ENCODE measurements at places on chromosomes 12 and 14.

DNA sequence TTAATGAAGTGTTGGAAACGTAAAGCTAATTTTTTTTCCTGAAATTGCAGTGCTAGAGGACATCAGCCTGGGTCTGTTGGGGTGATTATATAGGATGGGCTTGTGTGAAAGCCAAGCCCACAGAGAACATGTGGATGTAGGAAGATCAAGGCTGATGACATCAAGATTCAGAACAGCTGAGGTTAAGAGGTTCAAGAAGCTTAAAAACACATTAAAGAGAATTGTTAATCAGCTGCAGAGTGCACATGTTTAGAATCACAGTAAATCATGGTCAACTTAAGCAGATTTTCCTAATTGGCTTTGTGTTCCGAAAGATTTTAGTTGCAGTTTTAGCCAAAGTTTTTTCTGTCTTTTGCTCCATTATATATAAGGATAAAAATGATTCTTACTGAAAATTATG, 87.9 kb upstream of the PRICKLE1 start:
- no peak for DNase-seq

DNA sequence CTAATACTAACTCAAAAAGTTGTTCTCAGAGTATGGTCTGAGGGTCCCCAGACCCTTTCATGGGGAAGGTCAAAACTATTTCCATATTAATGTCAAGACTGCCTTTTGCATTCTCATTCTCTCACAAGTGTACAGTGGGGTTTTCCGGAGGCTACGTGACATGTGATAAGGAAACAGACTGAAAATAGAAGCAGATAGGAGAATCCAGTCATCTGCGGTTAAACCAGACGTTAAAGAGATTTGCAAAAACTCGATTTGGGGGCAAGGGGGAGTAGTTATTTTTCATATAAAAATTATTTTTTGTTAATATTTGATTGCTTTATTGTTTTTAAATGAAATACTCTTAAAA, 1.0 kb upstream of the NAP1L1 start:
- no peak for DNase-seq

DNA sequence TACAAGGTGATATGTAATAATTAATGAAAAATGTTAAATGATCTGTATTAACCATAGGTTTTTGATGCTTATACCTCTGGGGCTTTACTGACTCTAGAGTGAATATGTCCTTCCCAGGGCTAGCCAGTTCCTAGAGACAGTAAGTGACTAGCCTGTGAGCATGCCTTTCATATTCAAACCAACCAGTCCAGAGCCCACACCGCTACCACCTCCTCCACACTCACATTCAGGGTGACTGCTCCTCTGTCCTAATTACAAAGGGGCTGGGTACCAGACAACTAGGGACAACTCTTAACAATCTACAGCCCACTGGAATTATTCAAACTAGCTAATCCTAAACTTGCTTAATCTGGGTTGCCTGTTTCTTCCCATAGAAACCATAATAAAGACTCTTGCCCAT, 49.0 kb downstream of the RALGAPA1 start:
- DNase-seq = no peak

- DNase-seq = no peak
Measured at GRCh38 chr12:106455111-106455510, 97.6 kb downstream of the POLR3B start.

- DNase-seq = no peak
Measured at GRCh38 chr12:90951432-90952105, 3.4 kb downstream of the CCER1 start.

GRCh38 chr12:91017043-91017442, 12.3 kb upstream of the EPYC start:
- DNase-seq = no peak
